ENCODE measurements at places on chromosomes 4 and X.

- DNase-seq = no peak
These were observed 34.4 kb downstream of the FAM13A start for GRCh38 chr4:89022426-89023128.

GRCh38 chr4:151694961-151695720, 65.7 kb downstream of the GATB start:
- DNase-seq = no peak

GRCh38 chr4:168847771-168848502, 162.1 kb downstream of the CBR4 start:
- no peak for DNase-seq

- no peak for DNase-seq
These were observed at the start of gene SMIM9 for GRCh38 chrX:154834562-154834961. Gene SMIM9 (minus strand): TSS chrX:154834662. CDS start chrX:154830856, 3,806 bp downstream.

DNA sequence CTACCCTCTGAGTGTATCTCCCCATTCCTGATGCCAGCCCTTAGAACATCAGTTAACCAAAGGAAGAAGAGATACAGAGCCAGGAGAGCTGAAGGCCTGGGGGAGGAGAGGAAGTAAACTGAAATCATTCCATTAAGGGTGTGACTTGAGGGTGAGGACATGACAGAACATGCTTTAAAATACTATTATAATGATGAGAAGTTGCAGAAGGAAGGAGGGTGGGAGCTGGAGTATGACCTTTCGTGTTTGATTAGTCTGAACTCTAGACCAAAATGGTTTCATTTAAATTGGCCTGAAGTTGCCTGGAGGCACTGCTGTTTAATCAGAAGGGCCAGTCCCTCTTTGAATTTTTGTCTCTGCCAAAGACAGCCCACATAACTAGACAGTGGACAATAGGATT, 11.4 kb downstream of the INTS6L start:
- no peak for DNase-seq
